ENCODE measurements at places on chromosomes 5 and 9.

DNA sequence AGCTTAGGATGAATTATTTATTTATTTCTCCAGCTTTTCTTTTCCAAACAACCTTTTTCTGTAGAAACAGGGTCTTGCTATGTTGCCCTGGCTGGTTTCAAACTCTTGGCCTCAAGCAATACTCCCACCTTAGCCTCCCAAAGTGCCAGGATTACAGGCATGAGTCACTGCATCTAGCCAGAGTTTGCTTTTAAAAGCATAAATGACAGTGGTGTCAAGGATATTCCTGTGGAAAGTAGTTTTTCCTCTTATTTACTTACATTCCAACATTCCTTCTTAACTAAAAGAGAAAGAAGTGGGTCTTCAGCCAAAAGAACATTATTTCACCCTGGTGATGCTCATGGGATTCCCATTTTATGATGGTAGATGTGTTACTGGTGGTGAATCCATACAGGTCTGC is 62.4 kb downstream of the GRIA1 start:
- no peak for DNase-seq

DNA sequence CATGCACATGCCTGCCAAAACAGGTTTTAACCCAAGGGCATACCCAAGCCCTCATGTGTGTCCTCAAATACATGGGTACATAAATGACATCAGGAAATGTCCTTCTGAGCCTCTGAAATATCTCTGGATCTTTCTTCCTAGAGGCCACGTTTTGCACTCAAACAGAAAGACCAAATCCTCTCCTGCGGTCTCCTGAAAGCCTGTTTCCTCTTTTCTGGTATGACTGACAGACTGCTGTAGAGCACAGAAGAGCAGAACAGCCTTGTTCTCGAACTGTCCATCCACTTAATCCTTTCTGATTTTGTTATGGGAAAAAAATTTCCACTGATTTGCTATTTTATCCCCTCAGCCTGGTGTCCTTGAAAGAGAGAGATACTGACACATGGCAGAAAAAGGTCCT is 107.2 kb downstream of the ASTN2 start:
- DNase-seq: no peak

DNA sequence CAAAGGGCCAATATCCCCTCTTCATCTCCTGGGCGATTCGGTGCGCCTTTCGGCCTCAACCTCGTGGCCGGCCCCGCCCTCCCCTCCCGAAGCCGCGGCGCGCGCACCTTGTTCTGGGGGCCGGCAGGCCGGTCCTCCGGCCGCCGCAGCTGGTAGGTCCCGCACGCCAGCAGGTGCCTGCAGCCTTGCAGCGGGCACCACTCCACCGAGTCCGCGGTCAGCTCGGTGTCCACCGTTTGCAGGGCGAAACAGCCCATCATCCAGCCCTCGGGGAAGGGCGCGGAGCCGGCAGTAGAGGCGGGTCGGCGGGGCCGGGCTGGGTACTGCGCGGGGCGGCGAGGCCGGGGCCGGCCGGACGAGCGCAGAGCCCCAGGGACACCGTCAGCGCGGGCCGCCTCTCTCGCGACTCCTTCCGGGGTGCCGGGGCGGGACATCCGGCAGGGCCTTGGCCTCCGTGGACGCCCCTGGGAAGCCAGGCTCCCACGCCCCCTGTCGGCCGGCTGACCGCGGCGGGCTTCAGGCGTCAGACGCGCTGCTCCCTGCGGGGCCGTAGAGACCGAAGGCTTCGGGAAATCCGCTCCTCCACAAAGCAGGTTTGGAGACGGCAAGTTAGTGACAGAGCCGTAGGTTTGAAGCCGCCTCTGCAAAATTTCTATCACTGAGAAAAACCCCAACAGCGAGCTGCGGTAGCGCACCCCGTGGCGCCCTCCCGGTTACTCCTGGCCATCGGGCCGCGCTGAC is at the start of gene DPH7:
Gene DPH7, minus strand, starts transcription at position 408 of the 741 bp plus-strand sequence. Its CDS starts 148 bp downstream, at position 260.
- DNase-seq: peak; percentile 99

DNA sequence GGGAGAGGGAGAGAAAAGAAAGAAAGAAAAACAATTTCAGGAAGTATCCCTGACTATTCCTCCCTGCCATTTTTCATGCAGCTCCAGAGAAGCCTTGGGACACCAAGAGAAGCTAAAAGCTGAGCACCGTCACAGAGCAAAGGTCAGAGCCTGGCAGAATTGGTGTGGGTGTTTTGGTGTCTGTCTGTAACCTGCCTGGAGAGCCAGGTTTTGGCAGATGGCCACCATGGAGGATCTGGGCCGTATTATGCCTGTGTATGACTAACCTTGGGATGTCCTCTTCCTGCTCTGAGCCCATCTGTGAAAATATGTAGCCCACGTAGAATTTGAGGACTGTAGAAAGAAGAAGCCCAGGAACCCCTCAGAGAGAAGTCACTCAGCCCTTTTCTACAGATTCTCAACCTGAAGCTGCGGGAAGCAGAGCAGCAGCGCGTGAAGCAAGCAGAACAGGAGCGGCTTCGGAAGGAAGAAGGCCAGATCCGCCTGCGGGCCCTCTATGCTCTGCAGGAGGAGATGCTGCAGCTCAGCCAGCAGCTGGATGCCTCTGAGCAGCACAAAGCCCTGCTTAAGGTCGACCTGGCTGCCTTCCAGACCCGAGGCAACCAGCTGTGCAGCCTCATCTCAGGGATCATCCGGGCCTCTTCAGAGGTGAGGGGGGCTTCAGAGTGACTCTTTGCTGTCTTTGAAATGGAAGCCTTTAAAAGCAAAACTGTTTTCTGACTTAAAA is 18.8 kb downstream of the GLE1 start:
- peak; percentile 70 for DNase-seq

DNA sequence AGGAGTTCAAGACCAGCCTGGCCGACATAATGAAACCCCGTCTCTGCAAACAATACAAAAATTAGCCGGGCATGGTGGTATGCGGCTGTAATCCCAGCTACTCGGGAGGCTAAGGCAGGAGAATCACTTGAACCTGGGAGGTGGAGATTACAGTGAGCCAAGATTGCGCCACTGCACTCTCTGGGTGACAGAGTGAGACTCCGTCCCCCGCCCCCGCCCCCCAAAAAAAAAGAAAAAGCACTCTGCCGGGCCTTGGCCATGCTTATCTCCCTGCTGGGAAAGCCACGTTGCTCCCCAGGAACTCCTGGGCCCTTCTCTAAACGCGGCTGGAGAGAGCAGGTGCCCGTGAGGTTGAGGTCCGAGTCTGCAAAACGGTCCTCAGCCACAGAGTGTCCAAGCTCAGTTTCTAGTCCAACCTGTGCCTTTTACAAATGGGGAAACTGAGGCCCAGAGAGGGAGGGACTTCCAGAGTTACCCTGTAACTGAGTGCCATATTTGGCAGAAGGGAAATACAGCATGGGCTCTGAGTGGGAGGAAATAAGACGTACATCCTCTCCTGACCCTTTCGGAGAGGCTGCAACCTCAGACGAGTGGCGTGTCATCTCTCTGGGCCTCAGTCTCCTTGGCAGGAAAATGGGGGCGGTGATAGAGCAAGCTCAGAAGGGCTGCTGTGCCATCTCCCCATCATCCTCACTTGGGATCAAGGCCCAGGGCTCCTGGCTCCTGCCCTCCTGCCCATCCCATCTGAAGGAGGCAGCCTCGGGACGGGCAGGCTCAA is 6.6 kb upstream of the PHYHD1 start:
- no peak for DNase-seq

DNA sequence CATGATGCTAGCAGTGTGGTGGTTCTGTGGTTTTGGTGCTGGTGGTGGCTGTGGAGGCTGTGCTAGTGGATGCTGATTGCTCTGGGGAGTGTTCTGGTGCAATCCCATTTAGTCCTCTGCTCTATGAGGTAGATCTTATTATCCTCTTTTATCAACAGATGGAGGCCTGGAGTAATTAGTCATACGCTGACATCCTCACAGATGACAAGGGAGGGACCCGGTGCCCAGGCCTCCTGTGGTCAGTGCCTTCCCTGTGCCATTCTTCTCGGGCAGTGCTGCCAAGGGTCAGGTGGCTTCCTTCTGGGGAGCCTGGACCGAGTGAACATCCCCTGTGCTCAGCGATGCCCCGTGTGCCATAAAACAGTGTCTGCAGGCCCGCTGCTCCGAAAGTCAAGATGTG is 74.5 kb downstream of the COL5A1 start:
- DNase-seq: no peak

DNA sequence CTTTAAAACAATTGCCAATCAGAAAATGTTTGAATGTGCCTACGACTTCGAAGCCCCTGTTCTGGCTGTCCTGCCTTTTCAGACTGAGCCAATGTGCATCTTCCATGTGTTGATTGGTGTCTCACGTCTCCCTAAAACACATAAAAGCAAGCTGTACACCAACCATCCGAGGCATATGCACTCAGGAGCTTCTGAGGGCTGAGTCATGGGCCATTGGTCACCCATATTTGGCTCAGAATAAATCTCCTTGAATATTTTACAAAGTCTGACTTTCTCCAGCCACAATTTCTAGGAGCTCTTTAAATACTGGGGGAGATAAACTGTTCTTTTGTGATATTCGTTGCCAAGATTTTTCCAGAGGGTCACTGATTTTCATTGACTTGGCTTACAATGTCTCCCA is 53.9 kb downstream of the C9orf57 start:
- no peak for DNase-seq

DNA sequence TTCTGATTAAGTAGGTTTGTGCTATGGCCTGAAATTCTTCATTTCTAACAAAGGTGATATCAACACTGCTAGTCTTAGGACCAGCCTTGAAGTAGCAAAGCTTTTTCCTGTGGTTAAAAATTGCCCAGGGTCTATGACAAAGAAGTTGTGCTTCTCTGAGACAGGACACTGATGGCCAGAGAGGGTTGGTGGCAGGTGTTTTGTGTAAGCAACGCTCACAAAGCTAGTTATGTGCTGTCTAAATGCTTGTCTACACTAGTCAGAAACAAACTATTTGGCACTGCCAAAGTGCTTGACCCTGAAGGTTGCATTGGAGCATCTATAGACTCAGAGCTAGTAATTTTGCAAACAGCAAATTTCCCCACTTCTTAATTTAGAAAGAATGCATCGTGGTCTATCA is 44.1 kb upstream of the SELENOP start:
- no peak for DNase-seq

GRCh38 chr9:132040246-132040645 is 39.4 kb downstream of the MED27 start:
- DNase-seq: no peak
